ENCODE measurements at places on chromosomes 7 and 10.

- DNase-seq, result no peak
Observed at GRCh38 chr10:109618301-109618700, 305.0 kb downstream of the XPNPEP1 start.

GRCh38 chr10:126528315-126528835 lies 140.1 kb upstream of the ADAM12 start:
- DNase-seq, result no peak

DNA sequence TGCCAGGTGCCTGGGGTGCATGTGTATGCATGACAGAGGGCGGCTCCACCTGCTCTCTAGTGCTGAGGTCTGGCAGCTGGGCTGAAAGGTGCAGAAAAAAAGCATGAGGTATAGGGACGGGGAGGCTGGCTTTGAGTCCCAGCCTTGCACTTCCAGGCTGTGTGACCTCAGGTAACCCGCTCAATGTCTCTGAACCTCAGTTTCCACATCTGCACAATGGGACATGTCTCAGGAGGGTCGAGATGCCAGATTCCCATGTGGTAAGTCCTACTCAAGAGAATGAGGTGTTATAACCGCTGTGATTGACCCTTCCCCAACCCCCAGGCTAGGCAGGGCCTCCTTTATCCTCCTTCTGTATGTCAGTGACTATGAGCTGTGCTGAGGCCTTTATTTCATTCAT lies 48.8 kb downstream of the ARHGAP22 start:
- DNase-seq, result no peak

- peak; percentile 97 for DNase-seq
Observed at GRCh38 chr7:81684514-81685269, 85.2 kb downstream of the HGF start.

DNA sequence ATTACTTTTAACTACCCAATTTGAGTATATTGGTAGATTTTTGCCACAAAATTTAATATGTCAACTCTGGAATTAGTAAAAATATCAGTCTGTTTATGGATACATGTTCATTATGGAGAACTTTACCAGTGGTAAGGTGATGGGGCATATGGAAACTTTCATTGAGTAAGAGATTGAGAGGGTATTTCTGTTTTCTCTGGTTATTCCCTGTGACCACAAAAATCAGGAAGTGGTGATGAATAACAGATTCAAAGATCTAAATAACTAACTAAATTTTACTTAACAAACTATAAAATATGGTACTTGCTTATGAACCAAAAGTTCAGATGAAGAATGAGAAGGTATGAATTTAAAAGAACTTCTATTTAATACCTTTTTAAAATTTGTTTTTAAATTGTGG lies 22.1 kb upstream of the STEAP4 start:
- no peak for DNase-seq

- DNase-seq, result no peak
Observed at GRCh38 chr10:103395754-103396066, 565 bp downstream of the ATP5MK start.

DNA sequence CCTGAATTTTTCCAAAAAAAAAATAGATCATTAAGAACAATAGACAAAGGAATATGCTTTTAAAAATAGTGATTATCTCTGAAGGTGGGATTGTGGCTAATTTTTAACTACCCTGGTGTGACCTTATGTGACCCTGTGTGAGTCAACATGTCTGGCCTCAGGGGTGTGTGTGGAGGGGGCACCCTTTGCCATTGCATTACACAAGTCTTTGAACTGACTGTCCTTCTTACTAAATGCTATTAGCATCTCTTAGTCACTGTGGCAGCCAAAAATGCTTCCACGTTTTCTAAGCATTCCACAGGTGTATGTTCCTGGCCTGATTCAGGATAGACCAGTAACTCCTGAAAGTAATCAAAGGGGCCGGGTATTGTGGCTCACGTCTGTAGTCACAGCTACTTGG lies 175.4 kb downstream of the MGMT start:
- DNase-seq, result no peak

- DNase-seq, result no peak
Observed at GRCh38 chr10:66822801-66823200, 103.0 kb upstream of the LRRTM3 start.

GRCh38 chr7:108347616-108348015 lies 108.6 kb downstream of the NRCAM start:
- DNase-seq, result no peak

- no peak for DNase-seq
Observed at GRCh38 chr10:23363793-23364135, 19.2 kb upstream of the C10orf67 start.

GRCh38 chr10:30186371-30186875 lies 127.0 kb upstream of the JCAD start:
- DNase-seq, result no peak
